ENCODE measurements at places on chromosomes 5 and 9.

GRCh38 chr9:99511723-99512122 is 289.6 kb downstream of the SEC61B start:
- no peak for DNase-seq

GRCh38 chr5:84411832-84412605 is 27.3 kb upstream of the EDIL3 start:
- DNase-seq = no peak

GRCh38 chr9:99296291-99296951 is 74.3 kb downstream of the SEC61B start:
- peak; percentile 67 for DNase-seq

GRCh38 chr9:31601666-31602065 is 782.8 kb upstream of the ACO1 start:
- no peak for DNase-seq

- no peak for DNase-seq
Measured at GRCh38 chr9:112670991-112671625, 46.8 kb downstream of the INIP start.

DNA sequence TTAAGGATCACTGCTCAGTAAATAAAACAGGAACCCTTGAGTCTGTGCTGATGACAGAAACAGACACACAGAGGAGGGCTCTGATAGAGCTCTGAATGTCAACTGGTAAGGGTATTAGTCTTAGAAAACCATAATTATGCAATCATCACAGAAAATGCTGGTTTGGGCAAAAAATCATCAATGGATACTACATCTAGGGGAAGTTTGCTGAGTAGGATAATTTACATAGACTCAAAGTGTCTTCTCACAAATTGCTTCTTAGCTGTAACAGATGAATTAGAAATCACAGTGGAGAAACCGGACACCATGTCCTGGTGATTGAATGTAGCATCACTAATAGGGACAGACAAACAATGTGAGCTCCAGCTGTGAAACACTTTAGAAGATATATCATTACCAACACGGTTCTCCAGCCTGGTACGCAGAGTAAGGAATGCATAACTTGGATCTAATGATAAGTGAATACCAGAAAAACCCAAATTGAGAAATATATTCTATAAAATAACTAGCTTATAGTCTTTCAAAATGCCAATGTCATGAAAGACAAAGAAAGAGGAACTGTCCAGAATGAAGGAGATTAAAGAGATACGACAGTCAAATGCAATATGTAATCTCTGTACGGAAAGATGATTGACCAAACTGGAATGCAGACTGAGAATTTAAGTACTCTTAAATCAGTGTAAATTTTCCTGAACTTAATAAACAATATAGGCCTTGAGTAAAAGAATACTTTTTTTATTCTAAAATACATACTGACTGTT is 17.3 kb downstream of the CHD1 start:
- no peak for DNase-seq

GRCh38 chr9:18741359-18741758 is 267.4 kb downstream of the ADAMTSL1 start:
- DNase-seq = no peak

DNA sequence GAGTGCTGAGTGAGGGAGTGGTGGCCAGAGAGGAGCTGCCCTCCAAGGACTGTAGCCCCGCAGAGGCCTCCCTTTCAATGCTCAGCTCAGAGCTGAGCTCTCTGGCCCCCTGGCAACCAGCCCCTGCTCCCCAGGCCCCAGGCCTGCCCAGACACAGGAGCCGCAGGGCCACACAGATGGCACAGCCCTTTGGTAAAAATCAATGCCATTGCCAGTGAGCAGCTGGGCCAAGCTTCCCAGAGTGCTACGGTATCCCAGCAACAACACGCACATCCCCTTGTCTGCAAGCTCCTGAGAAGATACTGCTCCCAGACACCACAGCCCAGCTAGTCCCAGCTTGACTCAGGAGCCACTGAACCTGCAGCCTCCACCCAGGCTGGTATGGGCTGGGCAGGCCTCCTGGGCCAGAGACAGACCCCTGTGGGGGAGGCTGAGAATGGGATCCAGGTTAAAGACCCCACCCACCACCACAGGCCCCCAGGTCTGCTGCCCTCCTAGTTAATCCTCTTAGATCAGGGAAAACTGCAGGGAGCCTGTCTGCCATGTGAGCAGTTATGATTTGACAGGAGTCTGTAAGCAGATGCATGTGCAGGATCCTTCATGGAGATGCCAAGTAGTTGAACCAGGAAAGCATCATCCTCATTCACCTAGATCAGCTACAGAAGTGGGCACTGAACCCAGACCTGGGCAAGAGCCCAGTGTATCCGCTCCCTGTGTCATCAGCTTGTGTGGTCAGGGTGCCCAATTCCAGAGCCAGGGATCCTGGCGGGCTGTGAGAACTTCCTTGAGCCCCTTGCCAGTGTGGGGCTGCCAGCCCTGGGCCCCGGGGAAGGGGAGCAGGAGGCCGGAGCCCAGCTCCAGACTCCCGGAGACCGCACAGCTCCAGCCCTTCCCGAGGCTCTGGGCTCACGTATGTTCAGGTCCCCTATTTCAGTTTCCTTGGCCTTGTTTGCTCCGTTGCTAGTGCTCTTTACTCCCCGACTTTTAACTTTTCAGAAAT is 26.7 kb upstream of the ADAMTS2 start:
- peak; percentile 48 for DNase-seq

DNA sequence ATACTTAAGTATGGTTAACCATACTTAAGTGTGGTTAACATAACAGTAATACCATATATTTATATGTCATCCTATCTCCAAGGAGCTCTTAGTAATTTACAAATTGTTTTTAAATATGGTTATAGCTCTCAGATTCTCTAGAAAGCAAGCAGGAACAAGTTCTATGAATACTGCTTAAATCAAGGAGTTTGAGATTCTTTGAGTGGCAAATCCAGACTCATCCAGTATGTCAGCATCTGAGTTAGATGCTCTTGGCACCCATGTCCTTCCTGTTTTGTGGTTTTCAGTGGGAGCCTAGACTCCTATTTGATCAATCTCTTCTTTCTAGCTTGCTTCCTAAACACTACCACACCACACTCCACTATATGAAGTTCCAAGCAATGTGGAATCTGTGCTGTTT is 114.7 kb upstream of the GDNF start:
- no peak for DNase-seq

DNA sequence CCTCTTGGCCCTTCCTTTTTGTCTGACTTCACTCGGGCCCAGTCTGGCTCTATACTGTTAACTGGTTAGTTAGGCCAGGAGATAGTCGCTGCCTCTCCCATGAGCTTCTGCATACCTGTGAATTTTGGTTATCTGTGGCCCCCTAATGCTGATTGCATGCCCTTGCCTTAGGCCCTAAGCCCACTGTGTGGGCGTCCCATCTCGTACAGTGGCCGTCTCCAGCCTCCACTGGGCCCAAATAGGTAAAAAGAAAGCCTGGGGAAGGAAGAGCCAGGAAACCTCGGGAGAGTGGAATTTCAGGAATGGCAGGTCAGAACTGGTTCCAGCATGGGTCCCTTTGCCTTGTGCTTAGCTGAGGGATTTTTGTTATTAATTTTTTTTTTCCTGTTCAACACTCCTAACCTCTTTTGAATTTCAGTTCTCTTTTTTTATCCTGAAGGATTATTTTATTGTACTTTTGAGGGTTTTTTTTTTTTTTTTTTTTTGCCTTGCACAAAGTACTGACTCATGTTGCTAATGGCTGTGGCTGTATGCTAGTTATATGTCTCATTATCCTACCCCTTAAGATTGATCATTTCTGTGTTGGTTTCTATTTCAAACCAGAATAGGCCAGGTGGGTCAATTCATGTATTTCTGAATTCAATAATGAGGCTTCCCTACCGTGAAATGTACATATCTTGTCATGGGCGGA is 3.4 kb downstream of the PRRC2B start:
- no peak for DNase-seq

- no peak for DNase-seq
Measured at GRCh38 chr9:108477529-108478006, 378.2 kb downstream of the ACTL7B start.
